Breast epithelium (tissue), 4 donors: ENCODE measurements at places on chromosomes 4 and X. TPM values are rescaled to one million over a fixed set of nuclear protein-coding genes. Genes with fewer than 3 reads are reported as not detected.

Gene FAM9C
- not detected for total RNA-seq

Gene GLRB
- total RNA-seq = 10.7 TPM

Gene NUP62CL
- 8.5 TPM for total RNA-seq

Gene EDA2R
- 6.2 TPM for total RNA-seq

Gene CCKAR
- not detected for total RNA-seq

Gene CCNB3
- total RNA-seq = 0.33 TPM

GRCh38 chr4:169054879-169055278 is 44.8 kb upstream of the CBR4 start:
- no peaks in the 10 kb centered on the region for H3K4me1 ChIP-seq
- no peak overlapping the region for H3K27ac ChIP-seq
- H3K36me3 ChIP-seq = no peaks in the 10 kb centered on the region
- DNase-seq = no peak

- no peaks in the 10 kb centered on the region for H3K36me3 ChIP-seq
- H3K27me3 ChIP-seq = no peaks in the 10 kb centered on the region
- no peaks in the 10 kb centered on the region for H3K4me1 ChIP-seq
- no peak overlapping the region for H3K27ac ChIP-seq
- no peak overlapping the region for H3K4me3 ChIP-seq
These were observed 26.3 kb downstream of the RTL5 start for GRCh38 chrX:72105436-72105835.

DNA sequence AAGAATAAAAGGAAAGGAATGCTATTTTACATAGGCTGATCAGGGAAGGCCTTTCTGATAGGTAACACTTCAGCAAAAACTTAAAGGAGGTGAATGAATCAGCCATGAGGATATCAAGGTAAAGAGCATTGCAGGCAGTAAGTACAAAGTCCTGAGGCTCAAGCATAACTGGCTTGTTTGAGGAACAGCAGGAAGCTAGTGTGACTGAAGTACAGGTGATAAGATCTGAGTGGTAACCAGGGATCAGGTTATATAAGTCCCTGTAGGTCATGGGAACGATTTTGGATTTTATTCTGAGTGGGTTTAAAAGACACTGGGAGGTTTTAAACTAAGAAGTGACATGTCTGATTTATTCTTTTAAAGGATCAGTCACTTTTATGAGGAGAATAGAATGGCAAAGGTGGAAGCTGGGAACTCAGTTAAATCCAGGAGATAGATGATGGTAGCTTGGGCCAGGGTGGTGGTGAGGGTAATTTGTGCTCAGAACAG is 47.1 kb upstream of the THOC2 start:
- no peaks in the 10 kb centered on the region for H3K27me3 ChIP-seq
- no peak overlapping the region for H3K4me3 ChIP-seq
- no peak for DNase-seq
- H3K36me3 ChIP-seq = no peaks in the 10 kb centered on the region

DNA sequence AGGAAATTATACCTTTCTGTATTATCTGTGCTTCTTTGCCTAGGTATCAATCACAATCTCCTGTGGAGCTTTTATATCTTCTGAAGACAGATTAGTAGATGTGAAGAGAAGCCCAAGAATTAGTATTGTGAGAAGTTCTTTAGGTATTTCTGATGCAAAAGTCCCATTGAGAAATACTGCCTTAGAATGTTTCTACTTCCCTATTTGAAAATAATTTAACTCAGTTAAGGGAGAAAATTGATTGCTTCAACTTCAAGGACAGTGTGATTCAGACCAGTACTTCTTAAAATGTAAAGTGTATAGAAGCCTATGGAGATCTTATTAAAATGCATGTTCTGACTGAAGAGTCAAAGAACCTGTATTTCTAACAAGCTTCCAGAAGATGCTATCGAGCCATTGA is 9.0 kb downstream of the EIF1AX start:
- H3K4me1 ChIP-seq = no peaks in the 10 kb centered on the region
- H3K4me3 ChIP-seq = no peak overlapping the region
- DNase-seq = no peak
- no peak overlapping the region for H3K27ac ChIP-seq
- no peaks in the 10 kb centered on the region for H3K27me3 ChIP-seq
- no peaks in the 10 kb centered on the region for H3K36me3 ChIP-seq

DNA sequence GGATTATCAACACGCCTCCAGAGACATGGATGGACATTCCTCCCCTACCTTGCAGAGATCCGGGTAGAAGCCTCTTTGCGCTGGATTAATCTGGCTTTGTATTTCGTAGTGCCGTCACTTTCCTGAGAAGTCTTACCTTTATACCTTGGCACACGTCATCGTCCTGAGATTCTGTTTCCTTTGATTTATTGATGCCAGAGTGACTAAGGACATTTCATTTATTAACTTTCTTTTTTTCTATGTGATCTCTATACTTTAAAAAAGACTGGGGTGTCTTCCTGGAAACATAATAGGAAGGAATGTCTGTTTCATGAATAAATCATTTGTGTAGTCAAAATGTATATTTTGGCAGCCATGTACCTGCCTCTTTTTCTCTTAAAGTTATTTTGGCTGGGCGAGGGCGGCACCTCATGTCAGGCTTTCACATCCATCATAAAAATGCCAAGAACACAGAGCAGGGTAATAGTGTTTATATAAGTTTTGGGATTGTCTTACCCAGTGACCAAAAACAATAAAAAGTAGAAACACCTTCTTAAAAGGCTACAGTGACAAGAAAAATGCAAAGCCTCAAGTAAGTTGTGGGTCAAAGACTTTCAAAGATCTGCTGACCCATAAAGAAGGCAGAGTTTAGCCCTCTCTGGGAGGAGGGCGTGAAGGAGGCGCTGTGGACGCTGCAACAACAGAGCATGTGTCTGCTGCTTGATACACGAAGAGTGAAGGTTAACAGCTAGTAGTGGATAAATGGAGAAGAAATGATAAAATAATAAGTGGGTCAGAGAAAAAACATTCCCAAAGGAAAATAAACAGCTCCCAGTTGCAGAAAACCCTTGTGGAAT is 124.4 kb downstream of the SHROOM3 start:
- no peak for DNase-seq
- H3K27ac ChIP-seq = no peak overlapping the region
- H3K36me3 ChIP-seq = no peaks in the 10 kb centered on the region
- H3K4me3 ChIP-seq = no peak overlapping the region

GRCh38 chrX:100743009-100743607 is 11.2 kb upstream of the SYTL4 start:
- no peak overlapping the region for H3K4me3 ChIP-seq
- no peaks in the 10 kb centered on the region for H3K4me1 ChIP-seq
- peaks cover 52% of the 10 kb centered on the region for H3K27me3 ChIP-seq
- no peak for DNase-seq
- no peak overlapping the region for H3K27ac ChIP-seq
- H3K36me3 ChIP-seq = no peaks in the 10 kb centered on the region

DNA sequence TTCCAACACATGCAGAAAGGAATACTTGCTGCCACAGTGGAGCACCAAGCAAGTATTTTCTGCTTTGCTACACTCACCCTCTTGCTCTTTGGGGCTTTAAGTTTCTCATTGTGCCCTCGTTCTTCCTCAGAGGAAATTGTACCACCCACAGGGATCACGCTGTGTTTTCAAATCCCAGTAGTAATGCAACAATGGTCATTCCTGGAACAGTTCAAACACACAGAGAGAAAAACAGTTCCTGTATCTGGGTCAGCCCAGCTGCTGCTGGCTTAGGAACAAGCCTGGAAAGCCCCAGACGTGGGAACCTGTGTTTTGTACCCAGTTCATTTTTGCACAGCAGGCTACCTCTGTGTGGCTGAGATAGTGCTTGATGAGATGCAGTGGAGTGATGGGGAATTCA is 907.8 kb downstream of the STPG2 start:
- H3K27me3 ChIP-seq = no peaks in the 10 kb centered on the region
- no peak for DNase-seq
- H3K4me3 ChIP-seq = no peak overlapping the region
- no peaks in the 10 kb centered on the region for H3K36me3 ChIP-seq
- H3K4me1 ChIP-seq = no peaks in the 10 kb centered on the region

- H3K4me3 ChIP-seq = no peak overlapping the region
- no peaks in the 10 kb centered on the region for H3K4me1 ChIP-seq
- H3K27me3 ChIP-seq = no peaks in the 10 kb centered on the region
- H3K27ac ChIP-seq = no peak overlapping the region
- H3K36me3 ChIP-seq = no peaks in the 10 kb centered on the region
- no peak for DNase-seq
These were observed 247.9 kb upstream of the GALNTL6 start for GRCh38 chr4:171565130-171565788.

GRCh38 chr4:107392951-107393350 is 327.1 kb downstream of the PAPSS1 start:
- H3K27me3 ChIP-seq = no peaks in the 10 kb centered on the region
- H3K4me3 ChIP-seq = no peak overlapping the region
- no peaks in the 10 kb centered on the region for H3K4me1 ChIP-seq
- no peaks in the 10 kb centered on the region for H3K36me3 ChIP-seq

DNA sequence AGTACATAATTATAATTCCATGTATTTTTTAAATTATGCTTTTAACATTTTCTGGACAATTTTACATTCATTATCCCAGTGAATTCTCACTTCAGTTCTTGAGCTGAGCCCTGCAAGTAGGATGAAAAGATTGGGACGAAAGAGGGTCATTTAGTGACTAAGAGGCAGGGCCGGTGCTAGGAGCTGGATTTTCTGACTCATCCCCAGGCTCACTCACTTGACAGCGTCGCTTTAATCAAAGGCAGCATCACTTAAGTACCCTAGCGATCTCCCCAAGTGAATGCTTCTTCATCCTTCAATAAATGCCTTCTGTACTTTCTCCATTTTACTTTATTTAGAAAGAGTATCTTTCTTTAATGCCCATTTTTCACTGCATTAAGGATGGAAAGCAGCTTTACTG is 263.6 kb downstream of the HS3ST1 start:
- DNase-seq = no peak
- H3K36me3 ChIP-seq = no peaks in the 10 kb centered on the region
- no peaks in the 10 kb centered on the region for H3K27me3 ChIP-seq
